Upper lobe of left lung (tissue), 6 donors: ENCODE measurements at places on chromosomes 7 and 10. TPM values are rescaled to one million over a fixed set of nuclear protein-coding genes. Genes with fewer than 3 reads are reported as not detected.

DNA sequence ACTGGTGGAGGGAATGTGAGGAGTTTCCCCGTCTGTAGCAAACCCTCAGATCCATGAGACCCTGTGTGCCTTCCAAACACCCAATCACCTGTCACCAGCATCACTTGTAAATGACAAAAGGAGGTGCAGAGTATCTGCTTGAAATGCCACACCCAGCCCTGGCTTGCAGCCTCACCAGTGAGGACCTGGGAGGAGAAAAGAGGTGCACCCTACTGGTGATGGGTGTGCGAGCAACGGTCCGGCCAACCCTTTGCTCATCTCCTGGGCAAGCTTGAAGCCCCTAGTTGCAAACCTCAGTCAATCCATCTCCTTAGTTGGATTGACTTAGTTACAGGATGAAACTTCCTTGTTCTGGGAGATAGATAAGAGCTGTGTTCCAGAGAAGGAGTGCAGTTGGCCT is 62.4 kb upstream of the WAPL start:
- H3K4me1 ChIP-seq: peaks cover 7% of the 10 kb centered on the region
- H3K36me3 ChIP-seq: no peaks in the 10 kb centered on the region
- H3K27me3 ChIP-seq: no peaks in the 10 kb centered on the region
- no peak for DNase-seq
- no peak overlapping the region for H3K4me3 ChIP-seq

GRCh38 chr7:121097577-121097976 is 109.1 kb downstream of the CPED1 start:
- H3K27ac ChIP-seq: no peak overlapping the region
- H3K4me3 ChIP-seq: no peak overlapping the region
- DNase-seq: no peak
- no peaks in the 10 kb centered on the region for H3K27me3 ChIP-seq
- H3K36me3 ChIP-seq: no peaks in the 10 kb centered on the region

GRCh38 chr7:131071786-131072504 is 255.7 kb upstream of the MKLN1 start:
- H3K4me1 ChIP-seq: peaks cover 67% of the 10 kb centered on the region
- no peaks in the 10 kb centered on the region for H3K27me3 ChIP-seq
- peak; percentile 38 for DNase-seq

GRCh38 chr7:43208242-43208641 is 95.8 kb downstream of the HECW1 start:
- no peaks in the 10 kb centered on the region for H3K27me3 ChIP-seq
- no peak overlapping the region for H3K27ac ChIP-seq
- no peak for DNase-seq
- H3K4me1 ChIP-seq: no peaks in the 10 kb centered on the region

- H3K27me3 ChIP-seq: no peaks in the 10 kb centered on the region
- no peak overlapping the region for H3K4me3 ChIP-seq
- no peak overlapping the region for H3K27ac ChIP-seq
- no peak for DNase-seq
- no peaks in the 10 kb centered on the region for H3K4me1 ChIP-seq
- H3K36me3 ChIP-seq: no peaks in the 10 kb centered on the region
These were observed 70.0 kb upstream of the SMIM30 start for GRCh38 chr7:113188396-113188795.

DNA sequence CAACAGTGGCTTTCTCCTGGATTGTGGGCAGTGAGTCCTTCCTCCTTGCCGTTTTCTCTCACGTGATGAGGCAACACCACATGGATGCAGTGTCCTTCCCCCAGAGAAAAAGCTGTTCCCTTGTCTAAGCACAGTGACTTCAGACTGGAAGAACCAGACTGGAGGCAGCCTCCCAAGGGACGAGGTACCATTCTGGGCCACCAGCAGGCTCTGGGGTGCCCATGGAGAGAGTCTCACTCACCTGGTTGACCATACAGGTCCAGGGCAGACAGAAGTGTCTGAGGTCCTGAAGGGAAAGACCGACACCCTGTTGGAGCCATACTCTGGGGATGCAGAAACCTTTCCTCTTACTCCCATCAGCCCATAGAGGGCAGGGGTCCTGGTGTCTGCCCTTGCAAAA is 69.2 kb upstream of the DOCK1 start:
- H3K27me3 ChIP-seq: no peaks in the 10 kb centered on the region
- no peak for DNase-seq
- no peaks in the 10 kb centered on the region for H3K4me1 ChIP-seq
- H3K4me3 ChIP-seq: no peak overlapping the region
- no peak overlapping the region for H3K27ac ChIP-seq

- H3K36me3 ChIP-seq: no peaks in the 10 kb centered on the region
- H3K4me1 ChIP-seq: no peaks in the 10 kb centered on the region
- no peak overlapping the region for H3K4me3 ChIP-seq
- no peak for DNase-seq
- H3K27ac ChIP-seq: no peak overlapping the region
These were observed 149.4 kb downstream of the CHCHD3 start for GRCh38 chr7:132932296-132933071.

DNA sequence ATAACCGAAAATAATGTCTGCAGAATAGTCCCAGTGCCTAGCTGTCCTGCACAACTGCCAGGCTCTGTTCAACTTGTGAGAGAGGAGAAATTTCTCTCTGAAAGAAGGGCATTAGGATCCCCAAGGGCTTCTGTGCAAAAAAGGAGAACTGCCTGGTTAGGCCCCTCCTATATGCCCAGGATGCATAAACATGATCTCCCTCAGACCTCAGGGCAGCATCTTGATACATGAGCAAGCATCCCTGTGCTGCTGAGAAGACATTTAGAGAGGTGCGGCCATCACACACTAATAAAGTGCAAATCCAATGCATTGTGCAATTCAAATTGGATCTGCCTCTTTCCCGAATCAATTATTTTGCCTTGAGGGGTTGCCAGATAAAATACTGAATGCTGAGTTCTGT is 553.6 kb downstream of the TNS3 start:
- H3K4me3 ChIP-seq: no peak overlapping the region
- DNase-seq: no peak
- H3K27me3 ChIP-seq: no peaks in the 10 kb centered on the region
- no peak overlapping the region for H3K27ac ChIP-seq
- no peaks in the 10 kb centered on the region for H3K36me3 ChIP-seq
- no peaks in the 10 kb centered on the region for H3K4me1 ChIP-seq

GRCh38 chr7:151135866-151136843 is 31.3 kb downstream of the GBX1 start:
- no peak overlapping the region for H3K27ac ChIP-seq
- DNase-seq: no peak
- peaks cover 98% of the 10 kb centered on the region for H3K36me3 ChIP-seq
- no peaks in the 10 kb centered on the region for H3K27me3 ChIP-seq
- no peaks in the 10 kb centered on the region for H3K4me1 ChIP-seq

- no peak overlapping the region for H3K27ac ChIP-seq
- DNase-seq: no peak
- no peak overlapping the region for H3K4me3 ChIP-seq
- no peaks in the 10 kb centered on the region for H3K4me1 ChIP-seq
These were observed 59.4 kb upstream of the ETV1 start for GRCh38 chr7:14048889-14049288.

- H3K4me1 ChIP-seq: no peaks in the 10 kb centered on the region
- no peak for DNase-seq
- no peak overlapping the region for H3K4me3 ChIP-seq
- H3K36me3 ChIP-seq: no peaks in the 10 kb centered on the region
- no peak overlapping the region for H3K27ac ChIP-seq
- H3K27me3 ChIP-seq: no peaks in the 10 kb centered on the region
These were observed 348.3 kb upstream of the AKR1E2 start for GRCh38 chr10:4477664-4478063.

GRCh38 chr10:116286626-116287200 is 13.7 kb upstream of the GFRA1 start:
- H3K27ac ChIP-seq: no peak overlapping the region
- no peak overlapping the region for H3K4me3 ChIP-seq
- H3K36me3 ChIP-seq: no peaks in the 10 kb centered on the region
- no peaks in the 10 kb centered on the region for H3K4me1 ChIP-seq

- peak; percentile 32 for DNase-seq
- peak overlapping the region; percentile 98 for H3K4me3 ChIP-seq
These were observed 634 bp downstream of the EZH2 start for GRCh38 chr7:148883266-148884048.

DNA sequence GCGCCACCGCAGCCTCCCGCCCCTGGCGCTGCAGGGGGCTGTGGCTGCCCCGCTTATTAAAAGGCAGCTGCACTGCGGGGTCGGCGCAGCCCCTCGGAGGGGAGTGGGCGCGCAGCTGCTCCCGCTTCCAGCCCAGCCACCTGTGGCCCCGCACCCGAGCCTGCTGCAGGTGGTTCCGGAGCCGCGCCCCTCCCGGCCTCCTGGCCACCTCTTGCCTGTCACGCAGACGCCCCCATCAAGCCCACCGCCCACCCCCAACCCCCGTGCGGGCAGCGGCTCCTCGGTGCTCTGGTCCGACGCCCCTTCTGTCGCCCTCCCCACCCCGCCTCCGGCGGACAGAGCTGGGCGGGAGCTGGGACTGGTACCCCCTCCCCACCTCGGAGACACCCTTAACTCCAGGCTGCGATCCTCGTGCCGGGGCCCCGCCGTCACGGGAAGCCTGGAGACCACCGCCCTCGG is 549 bp downstream of the CALY start:
- H3K4me1 ChIP-seq: peaks cover 25% of the 10 kb centered on the region
- no peak overlapping the region for H3K27ac ChIP-seq
- DNase-seq: no peak
- H3K4me3 ChIP-seq: peak overlapping the region; percentile 40

DNA sequence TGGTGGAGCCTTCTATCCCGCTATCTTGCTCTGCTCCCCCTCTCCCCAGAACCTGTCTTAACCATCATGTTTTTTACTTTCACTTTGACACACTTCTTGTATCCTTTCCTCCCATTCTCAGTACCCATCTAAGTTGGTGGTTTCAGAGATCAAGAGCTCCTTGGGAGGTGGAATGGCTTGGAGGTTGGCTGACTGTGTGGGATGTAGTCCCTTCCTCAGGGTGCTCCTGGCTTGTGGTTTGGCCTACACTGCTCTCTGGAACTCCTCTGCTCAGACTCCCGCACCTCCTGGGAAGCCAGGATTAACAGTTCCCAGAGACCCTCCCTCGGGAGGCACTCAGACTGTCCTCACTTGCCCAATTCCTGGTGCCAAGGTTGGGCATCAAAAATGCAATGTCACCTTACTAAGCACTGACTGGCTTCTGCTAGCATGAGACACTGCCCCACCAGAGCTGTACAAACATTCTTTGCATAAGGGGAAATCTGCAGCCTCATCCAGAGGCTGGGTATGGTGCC is 93.1 kb upstream of the NAMPT start:
- no peak for DNase-seq
- no peaks in the 10 kb centered on the region for H3K4me1 ChIP-seq
- H3K4me3 ChIP-seq: no peak overlapping the region
- H3K27ac ChIP-seq: no peak overlapping the region
- no peaks in the 10 kb centered on the region for H3K36me3 ChIP-seq
- H3K27me3 ChIP-seq: no peaks in the 10 kb centered on the region

DNA sequence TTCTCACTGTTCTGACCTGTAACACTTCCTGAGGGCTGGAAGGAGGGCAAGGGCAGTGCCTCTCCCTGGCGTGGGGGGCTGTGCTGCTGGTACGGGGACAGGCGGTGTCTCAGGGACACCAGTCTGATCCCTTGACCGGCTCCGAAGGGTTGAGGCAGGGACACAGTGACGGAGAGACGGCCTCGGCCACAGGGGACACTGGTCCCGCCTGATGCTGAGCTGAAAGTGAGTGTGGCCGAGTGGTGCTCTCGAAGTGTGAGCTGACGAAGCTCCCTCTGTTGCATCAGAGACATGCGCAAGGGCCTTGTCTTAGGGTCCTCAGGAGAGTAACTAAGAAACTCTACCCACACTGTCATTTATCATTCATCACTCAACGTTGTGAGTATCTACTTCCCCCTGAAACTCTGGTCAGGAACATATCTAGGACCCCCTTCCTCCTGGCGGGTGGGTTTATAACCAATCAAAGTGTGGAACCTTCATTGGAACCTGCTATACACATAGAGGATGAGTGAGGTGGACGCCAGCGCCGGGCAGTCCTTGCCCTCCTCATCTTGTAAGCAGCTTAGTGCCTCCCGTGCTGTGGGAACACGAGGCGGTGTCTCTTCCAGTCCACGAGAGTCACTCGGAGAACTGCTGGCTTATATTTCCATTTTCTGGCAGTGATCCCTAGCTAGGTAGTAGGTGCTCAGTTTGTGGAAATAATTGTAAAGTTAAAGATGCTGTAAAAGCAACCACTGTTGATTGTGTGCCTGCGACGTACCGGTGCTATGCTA is 283.1 kb downstream of the DNAJB6 start:
- no peaks in the 10 kb centered on the region for H3K27me3 ChIP-seq
- H3K36me3 ChIP-seq: no peaks in the 10 kb centered on the region
- no peak overlapping the region for H3K4me3 ChIP-seq
- H3K4me1 ChIP-seq: no peaks in the 10 kb centered on the region

DNA sequence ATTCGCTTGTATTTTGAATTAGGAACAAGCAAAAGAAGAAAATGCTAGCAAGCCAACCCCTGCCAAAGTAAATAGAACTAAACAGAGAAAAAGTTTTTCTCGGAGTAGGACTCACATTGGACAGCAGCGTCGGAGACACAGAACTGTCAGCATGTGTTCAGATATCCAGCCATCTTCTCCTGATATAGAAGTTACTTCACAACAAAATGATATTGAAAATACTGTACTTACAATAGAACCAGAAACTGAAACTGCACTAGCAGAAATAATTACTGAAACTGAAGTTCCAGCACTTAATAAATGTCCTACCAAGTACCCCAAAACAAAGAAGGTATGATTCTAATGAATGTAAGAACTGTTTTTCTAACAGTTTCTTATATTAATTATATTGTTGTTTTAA is 87.9 kb downstream of the KMT2E start:
- no peaks in the 10 kb centered on the region for H3K27me3 ChIP-seq
- no peak overlapping the region for H3K27ac ChIP-seq
- DNase-seq: no peak
- H3K36me3 ChIP-seq: peaks cover 45% of the 10 kb centered on the region
- H3K4me3 ChIP-seq: no peak overlapping the region
- H3K4me1 ChIP-seq: no peaks in the 10 kb centered on the region

- H3K4me1 ChIP-seq: no peaks in the 10 kb centered on the region
- no peaks in the 10 kb centered on the region for H3K36me3 ChIP-seq
- no peaks in the 10 kb centered on the region for H3K27me3 ChIP-seq
- no peak overlapping the region for H3K4me3 ChIP-seq
- no peak overlapping the region for H3K27ac ChIP-seq
These were observed 220.0 kb upstream of the SEMA3C start for GRCh38 chr7:81138870-81139269.

DNA sequence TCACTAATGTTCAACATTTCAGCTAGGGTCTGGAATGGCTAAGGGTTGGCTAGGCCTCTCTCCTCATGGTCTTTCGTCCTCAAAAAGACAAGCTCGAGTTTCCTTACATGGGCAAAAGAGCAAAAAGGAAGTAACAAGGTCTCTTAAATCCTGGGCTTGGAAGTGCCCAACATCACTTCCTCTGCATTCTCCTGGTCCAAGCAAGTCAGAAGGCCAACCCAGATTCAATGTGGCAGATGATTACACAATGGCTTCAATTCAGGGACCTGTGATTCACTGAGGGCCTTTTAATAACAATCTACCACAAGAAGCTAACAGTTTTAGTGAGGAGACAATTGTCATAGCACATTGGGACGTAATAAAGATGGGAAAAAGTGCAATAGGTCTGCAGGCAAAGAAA is 4.4 kb upstream of the NUP205 start:
- no peaks in the 10 kb centered on the region for H3K36me3 ChIP-seq
- DNase-seq: no peak
- no peak overlapping the region for H3K27ac ChIP-seq
- no peaks in the 10 kb centered on the region for H3K27me3 ChIP-seq
- no peak overlapping the region for H3K4me3 ChIP-seq

GPER1 gene
- 24.1 TPM for total RNA-seq

RHOBTB1 gene
- 10.4 TPM for total RNA-seq

TDRD1 gene
- 0.17 TPM for total RNA-seq

HOXA10 gene
- not detected for total RNA-seq

PAX2 gene
- total RNA-seq: not detected

FKBP6 gene
- not detected for total RNA-seq

LIPJ gene
- not detected for total RNA-seq

DGKB gene
- total RNA-seq: 0.09 TPM

HOXA13 gene
- total RNA-seq: not detected
